NB4 (cell line): ENCODE measurements at places on chromosomes 2 and 18.
A peak's percentile ranks its signal among the peaks of the same experiment; 100 is the strongest.

DNA sequence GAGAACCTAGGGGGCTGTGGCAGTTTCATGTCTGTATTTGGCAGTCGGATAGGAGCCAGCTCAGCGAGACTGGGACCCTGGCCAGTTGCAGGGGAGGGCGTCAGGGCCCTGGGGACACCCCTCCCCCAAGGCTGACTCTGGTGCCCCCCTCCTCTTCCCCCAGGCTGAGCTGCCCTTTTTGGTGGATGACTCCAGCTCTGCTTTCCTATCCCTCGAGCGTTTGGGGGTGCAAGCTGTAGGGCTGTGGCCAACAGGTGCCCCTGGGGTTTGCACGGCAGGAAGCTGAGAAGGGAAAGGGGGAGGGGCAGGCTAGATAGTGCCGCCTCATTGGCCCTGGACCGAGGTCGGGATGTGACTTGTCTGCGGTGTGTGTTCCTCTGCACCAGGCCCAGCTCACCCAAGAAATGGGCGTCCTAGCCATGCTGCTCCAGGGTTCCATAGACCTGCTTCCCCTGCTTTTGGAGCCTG, 26.4 kb downstream of the SPEG start:
- peak; percentile 96 for DNase-seq

DNA sequence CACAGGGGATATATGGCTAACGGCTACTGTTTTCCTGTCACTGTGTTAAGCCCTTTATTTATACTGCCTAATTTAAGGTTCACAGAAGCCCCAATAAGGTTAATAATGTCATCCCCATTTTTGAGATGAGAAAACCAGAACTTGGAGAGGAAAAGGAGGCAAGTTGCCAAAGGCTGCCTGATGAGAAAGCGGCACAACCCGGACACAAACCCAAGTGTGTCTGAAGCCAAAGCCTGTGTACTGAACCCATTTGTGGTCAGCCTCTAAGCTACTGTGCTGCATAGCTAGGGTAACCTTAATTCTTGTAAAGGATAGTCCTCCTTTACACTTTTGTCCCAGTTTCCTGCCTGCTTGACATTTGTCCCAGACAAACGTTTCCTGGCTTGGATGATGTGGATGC, 954.7 kb upstream of the FANCL start:
- no peak for DNase-seq

- no peak for DNase-seq
Measured at GRCh38 chr18:54031243-54031642, 193.2 kb downstream of the MBD2 start.

- DNase-seq: no peak
Measured at GRCh38 chr2:118535171-118535817, 312.2 kb downstream of the EN1 start.

- DNase-seq: no peak
Measured at GRCh38 chr2:173171321-173171720, 95.7 kb downstream of the MAP3K20 start.

DNA sequence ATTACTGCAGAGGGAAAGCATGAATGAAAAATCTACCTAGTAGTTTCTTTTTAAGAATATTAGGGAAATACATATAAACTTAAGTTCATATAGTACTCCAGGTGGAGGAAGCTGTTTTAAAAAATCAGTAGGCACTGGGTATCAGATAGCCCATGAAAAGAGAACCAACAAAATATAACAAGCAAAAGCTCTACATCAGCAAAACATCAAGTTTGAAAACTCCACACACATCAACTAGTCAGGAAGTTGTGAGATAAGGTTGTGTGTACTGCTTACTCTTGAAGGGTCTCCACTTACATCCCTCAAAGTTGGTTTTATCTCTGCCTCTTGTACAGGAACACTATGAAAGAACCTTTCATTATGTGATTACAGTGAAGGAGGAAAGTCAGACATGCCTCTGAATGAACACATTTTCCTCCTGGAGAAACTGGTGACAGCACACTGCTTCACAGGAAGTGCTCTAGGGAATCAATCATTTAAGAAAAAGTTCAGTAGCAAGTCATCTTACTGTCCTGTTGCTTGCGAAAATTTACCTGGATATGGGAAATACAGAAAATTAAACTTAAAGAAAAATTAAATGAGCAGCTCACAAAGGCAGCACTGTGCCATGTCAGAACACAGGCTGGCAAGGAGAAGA, 57.7 kb downstream of the THADA start:
- DNase-seq: no peak

- no peak for DNase-seq
Measured at GRCh38 chr2:240836781-240837467, 16.9 kb upstream of the KIF1A start.

- DNase-seq: no peak
Measured at GRCh38 chr18:23485386-23485785, 17.9 kb upstream of the RMC1 start.

DNA sequence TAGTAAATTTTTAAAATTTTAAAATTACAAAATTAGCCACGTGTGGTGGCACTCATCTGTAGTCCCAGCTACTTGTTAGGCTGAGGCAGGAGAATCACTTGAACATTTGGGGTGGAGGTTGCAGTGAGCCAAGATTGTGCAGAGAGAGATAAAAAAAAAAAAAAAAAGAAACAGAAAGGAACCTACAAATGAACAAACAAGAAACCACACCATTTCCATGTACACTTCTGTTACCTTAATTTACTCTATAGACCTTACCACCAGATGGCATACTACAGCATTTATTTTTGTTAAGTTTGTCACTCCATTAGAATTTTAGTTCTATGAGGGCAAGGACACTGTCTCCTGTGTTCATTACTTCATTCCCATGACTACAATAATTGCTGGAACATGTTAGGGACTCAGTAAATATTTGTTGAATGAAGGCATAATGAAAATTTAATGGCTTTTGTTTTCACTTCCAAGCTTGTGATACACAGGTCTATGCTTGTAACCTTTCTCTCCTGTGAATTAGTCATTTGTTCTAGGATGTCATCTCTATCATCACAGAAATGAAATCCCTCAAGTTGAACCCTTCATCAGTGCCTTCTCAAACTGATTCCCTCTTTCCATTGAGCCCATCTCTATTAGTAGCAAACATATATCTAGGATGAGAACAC, 76.0 kb downstream of the ARHGAP15 start:
- peak; percentile 24 for DNase-seq

DNA sequence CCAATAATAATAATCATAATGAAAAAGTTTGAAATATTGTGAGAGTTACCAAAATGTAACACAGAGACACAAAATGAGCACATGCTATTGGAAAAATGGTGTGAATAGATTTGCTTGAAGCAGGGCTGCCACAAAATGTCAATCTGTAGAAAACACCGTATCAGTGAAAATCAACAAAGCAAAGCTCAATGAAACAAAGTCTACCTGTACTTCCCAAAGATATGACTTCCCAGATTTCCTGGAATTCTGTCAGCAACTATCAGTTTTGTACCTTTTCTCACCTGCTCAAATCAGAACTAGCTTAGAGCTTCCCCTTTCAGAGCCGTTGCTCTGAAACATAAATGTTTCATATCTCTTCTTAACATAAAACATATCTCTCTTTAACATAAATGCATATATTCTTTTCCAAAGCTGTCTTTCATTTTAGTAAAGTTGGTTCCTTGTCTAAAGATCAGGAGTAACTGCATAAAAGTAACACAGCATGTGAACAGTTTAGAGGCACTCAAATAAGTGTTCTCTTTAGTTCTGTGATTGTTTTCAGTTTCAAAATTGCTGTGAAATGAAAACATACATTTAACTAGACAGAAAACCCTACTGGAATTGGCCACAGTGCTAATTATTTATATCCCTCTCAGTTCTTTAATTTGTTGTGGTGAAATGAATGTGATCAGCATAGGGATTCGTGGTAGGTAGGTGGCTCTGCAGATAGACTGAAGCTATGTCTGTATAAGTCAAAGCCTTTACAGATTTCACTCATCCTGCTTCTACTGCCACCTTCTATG, 262.5 kb downstream of the KCNJ3 start:
- no peak for DNase-seq

- DNase-seq: no peak
Measured at GRCh38 chr2:191636586-191636985, 41.4 kb upstream of the NABP1 start.

DNA sequence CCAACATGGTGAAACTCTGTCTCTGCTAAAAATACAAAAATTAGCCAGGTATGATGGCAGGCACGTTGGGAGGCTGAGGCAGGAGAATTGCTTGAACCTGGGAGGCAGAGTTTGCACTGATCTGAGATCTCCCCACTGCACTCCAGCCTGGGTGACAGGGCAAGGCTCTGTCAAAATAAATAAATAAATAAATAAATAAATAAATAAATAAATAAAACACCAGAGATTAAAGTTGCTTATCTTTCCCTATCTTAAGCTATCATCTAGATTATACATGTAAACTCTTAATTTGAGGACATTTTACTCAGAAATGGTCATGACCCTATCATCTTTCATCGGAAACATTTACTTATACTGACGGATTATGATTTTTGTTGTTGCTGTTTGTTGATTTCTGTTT, 373.2 kb downstream of the GALNT13 start:
- no peak for DNase-seq

DNA sequence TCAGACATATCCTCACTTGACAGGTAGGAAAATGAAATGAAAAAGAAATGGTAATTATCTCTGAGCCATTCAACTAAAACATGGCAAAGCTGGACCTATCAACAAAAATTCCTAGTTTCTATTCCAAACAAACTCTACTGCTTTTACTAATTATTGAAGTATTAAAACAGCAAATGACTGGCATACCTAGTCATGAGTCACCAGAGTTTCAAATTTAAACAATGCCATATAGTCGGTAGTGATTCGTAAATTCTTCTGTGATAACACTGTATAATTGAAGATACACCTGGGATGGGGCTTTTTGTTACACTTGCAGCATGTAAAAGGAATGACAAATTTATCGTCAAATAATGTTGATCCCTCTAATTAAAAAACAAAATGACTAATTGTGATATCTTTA, 153.1 kb upstream of the THUMPD2 start:
- no peak for DNase-seq

GRCh38 chr2:108377401-108377800, 353 bp upstream of the SULT1C4 start:
- no peak for DNase-seq

GRCh38 chr2:144660518-144661316, 140.8 kb upstream of the ZEB2 start:
- DNase-seq: peak; percentile 81

DNA sequence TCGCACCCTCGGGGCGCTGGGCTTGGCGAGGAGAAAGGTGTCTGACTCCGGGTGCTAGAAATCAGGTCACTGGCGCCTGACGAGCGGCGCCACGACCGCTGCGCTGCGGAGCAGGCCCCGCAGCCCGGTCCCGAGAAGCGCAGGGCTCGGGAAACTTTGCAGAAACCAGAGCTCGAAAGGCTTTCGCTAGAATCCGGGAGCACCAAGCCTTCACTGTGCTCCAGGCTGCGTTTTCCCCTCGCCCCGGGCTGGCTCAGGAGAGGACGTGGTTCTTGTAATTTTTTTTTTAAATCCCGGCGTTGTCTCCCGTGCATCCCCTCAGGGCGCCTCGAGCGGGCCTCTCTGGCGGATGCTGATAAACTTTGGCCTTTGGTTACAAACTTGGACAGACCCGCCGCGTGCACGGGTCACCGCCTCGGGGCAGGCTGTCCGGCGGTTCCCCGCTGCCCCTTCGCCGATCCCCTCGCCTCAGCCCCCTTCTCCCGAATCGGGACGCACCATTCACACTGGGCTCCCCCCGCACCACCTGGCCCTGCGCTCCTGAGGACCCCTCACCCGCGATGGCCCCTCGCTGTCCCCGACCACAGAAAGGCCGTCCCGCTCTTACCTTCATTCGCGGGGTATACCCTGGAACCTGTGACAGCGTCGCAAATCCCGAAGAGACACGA, 419 bp downstream of the EPHA4 start:
- DNase-seq: no peak

DNA sequence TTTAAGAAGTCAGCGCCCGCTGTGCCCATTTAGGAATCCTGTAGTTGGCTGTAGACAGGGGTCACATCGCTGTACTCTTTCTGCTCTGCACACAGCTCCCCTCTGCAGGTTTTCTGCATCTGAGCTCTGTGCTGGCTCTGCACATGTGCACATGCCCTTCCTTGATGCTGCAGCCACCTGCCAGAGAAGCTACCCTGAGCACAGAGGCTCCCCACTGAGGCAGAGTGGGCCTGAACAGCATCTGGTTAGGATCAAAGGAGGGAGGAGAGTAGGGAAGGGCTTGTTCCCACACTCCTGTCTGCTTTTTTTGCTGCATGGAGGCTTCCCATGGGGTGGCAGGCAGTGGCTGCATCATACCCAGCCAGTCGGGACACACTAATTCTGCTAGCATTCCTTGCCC, 238.9 kb downstream of the FHOD3 start:
- no peak for DNase-seq

DNA sequence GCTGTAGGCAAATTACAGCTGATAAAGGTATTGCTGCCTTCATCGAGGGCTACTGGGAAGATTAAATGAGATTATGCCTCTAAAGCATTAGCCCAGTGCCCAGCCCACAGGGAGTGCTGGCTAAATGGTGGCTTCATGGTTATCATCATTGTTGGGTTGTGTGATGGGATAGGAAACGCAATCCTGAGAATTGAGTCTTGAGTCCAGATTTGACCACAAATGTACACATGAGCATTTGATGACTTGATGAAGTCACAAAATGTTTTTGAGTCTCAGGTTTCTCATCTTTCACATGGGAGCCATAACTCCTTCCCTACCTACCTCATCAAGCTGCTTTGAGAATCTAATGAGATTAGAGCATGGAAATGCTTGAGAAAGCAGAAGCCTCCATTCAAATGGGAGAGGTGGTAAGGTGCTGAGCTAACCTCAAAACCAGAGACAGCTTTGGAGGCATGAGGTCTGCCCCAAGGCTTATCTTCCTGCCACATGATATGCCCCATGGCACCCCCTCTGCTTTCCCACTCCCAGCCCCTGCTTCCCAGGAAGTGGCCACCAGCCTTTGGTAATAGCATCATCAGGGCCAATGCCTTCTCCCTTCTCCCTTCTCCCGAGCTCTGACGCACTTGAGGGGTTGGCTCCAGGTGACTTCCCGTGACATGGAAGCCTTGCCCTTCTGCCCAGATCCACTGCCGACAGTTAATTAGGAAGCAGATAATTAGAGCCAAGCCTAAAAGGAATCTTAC, 149.4 kb upstream of the EPAS1 start:
- DNase-seq: no peak

DNA sequence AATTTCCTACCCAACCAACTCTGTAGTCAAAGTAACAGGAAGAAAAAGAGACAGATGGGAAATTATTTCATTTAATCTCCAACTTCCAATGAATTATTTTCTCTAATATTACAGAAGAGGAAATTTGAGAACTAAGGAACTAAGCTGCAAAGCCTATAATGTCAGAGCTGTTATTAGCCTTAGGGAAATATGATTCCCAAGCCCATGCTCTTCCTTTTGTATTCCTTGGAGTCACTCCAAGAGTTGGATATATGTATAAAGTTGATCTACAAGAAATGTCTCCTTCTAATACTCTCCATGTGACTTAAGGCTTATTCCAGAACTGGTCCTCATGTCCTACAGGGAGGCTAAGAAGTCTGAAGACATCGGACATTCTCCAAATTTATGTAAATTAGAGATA, 31.6 kb upstream of the VWC2L start:
- no peak for DNase-seq
